ENCODE measurements at places on chromosomes 1 and 21.

- DNase-seq = peak; percentile 52
These were observed at the start of gene TRPM2 for GRCh38 chr21:44353191-44353970. Gene TRPM2, plus strand, starts transcription at chr21:44353621. Its CDS starts 80 bp downstream, at chr21:44353701.

DNA sequence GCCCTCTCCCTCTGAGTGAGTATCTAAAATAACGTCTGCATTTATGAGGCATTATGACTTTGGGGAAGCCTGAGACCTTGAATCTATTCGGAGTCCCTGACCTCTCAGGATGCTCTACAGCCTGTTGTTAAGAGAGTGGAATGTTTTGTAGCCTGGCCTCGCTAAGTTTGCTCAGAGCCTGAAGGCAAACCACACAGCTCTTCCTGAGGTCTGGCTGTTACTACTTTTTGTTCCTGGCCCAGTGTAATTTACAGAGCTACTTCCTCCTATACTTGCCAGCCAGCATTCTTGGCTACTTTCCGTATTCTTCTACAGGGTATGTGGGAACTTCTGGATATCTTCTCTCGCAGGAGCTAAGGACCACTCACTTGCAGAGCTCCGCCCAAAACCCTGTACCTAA lies 3.6 kb upstream of the ZMYM4 start:
- DNase-seq = peak; percentile 73

GRCh38 chr1:43936431-43937151 lies 3.0 kb downstream of the ARTN start:
- peak; percentile 52 for DNase-seq

GRCh38 chr21:39336457-39337008 lies 12.4 kb downstream of the HMGN1 start:
- no peak for DNase-seq

DNA sequence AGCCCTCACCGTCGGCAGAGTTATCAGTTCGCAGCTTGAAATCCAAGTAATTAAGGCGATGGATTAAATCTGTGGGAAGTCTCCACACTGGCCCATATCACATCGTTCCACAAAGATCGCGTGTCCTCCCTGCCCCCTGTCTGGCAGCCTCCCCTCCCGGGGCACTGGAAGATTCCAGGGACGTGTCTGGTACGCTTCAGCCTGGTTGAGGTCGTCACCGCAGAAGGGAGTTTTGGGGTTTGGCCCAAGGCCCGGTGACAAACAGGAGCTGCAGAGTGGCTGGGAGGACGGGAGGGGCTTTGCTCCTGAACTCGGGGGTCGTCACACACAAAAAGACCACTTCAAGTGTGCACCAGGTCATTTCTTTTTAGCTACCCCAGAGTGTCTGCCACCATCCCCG lies 51.1 kb downstream of the PRDM16 start:
- no peak for DNase-seq

- DNase-seq = peak; percentile 67
These were observed 25.7 kb downstream of the AKNAD1 start for GRCh38 chr1:108831225-108831624.

DNA sequence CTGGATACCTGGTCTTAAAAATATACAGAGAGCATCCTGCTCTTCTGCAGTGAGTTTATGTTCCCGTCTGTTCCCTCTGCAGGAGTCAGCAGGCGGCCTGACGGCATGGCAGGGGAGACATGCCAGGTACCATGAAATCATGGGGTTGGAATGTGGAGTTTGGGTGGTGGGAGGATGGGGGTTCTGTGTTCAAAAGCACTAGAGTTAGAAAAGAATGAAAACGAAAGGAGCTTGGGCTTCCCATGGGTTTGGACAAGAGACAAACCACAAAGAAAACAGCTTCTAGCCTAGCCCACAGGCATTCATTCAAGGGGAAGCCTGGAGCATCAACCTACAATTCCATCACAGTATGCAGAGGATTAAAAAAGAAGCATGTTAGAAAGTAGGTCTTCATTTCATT lies 59.9 kb downstream of the WARS2 start:
- DNase-seq = peak; percentile 83

DNA sequence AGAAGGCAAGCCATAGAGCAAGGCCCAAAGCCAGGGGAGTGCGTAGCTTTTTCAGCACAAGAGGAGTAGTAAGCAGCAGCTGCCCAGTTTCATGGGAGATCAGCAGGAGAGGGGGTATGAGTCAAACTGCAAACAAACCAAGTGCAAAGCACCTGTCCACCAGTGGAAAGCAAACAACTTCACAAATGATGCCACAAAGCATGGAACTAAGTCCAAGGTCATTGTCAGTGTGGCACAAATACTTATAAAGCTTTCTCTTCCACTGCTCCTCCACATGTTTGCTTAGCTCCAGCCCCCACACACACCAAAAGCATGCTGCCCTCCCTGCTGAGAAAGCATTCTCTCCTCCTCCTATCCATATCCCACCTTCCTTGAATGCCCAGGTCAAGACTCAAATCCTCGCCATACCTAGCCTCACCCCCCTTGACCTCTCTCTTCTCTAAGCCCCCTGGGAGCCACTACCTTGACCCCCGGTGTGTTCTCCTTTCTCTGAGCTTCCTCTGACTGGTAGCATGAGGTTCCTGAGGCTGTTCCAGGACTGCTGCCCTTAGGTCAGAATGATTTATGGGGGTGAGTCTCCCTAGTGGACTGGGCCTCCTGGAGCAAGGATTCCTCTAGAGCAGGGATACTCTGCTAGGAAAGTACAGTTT lies 70.4 kb downstream of the DMAP1 start:
- DNase-seq = no peak

- no peak for DNase-seq
These were observed 246.8 kb downstream of the TGFB2 start for GRCh38 chr1:218591966-218592365.

DNA sequence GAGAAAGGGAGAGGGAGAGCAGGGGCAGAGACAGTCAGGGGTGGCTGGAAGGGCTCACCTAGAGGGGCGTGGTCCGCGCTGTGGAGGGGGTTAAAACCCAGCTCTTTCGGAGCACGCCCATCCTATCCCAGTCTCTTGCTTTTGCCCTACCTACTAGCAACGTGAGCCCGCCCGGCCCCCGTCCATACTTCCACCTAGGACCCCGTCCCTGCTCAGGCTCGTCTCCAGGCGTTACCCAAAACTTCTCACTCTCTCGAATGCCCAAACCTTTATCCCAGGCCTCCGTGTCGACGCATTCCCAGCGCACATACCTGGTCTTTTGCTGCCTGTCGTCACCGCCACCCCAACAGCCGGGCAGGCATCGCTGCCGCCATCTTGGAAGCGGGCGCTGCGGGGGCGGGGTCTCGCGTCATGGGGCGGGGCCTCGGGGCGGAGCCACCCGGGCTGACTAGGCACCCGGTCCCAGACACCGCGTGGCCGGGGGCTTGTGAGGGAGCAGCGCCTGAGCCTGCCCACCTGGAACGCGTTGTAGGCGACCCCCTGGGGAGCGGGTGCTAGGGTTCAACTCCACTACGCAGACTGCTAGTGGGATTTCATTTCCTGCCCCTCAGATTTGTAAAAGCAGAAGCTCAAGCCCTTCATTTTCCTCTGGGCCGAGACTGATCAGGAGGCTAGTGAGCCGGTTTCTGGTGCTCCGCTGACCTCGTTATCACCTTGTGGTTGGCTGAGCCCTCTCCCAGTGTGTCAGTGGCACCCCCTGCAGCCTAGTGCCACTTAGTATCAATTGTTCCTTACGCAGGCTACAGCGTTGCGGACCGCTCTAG lies at the start of gene B4GALT3:
Gene B4GALT3 (minus strand): TSS at position 396 of the 824 bp plus-strand sequence. CDS start 1,447 bp downstream, outside the sequence.
- DNase-seq = peak; percentile 94

- no peak for DNase-seq
These were observed 84.9 kb downstream of the KIF14 start for GRCh38 chr1:200535605-200536004.

- DNase-seq = no peak
These were observed 1.5 kb upstream of the TMEM200B start for GRCh38 chr1:29125237-29125641.

DNA sequence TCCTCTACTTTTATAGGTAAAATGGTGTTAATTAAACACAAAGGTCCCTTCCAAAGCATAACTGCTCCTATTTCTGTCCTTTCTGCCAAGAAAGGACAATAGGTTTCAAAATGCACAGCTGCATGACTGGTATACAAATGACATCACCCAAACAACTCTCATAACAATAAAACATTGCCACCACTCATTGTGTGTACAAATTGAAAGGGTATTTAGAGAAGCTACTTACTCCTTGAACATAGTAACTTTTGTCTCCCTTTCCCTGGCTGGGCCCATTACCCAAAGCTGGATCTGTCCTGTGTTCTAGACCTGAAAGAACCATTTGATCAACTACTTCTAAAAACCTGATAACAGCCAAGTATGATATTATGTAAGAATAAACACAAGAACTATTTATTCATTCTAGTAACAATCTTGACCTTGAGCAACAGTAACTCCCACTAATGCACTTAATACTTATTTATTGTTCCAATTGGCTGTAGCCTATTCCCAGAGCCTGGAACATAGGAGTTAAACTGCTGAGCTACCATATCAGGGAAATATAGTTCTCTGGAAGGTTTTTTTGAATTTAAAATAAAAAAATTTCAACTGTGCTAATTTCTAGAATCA lies 38.2 kb downstream of the TTLL7 start:
- DNase-seq = no peak

- DNase-seq = no peak
These were observed 49.6 kb upstream of the NTPCR start for GRCh38 chr1:232900818-232901217.

GRCh38 chr1:68528243-68528642 lies 31.4 kb upstream of the DEPDC1 start:
- DNase-seq = no peak
